ENCODE measurements at places on chromosomes 2 and 18.

GRCh38 chr2:96860065-96861029, 2.5 kb upstream of the ANKRD39 start:
- DNase-seq = no peak

- no peak for DNase-seq
Measured at GRCh38 chr2:82340578-82341053, 2036.1 kb upstream of the LRRTM1 start.

GRCh38 chr18:332721-333510, 65.1 kb upstream of the THOC1 start:
- DNase-seq = no peak

DNA sequence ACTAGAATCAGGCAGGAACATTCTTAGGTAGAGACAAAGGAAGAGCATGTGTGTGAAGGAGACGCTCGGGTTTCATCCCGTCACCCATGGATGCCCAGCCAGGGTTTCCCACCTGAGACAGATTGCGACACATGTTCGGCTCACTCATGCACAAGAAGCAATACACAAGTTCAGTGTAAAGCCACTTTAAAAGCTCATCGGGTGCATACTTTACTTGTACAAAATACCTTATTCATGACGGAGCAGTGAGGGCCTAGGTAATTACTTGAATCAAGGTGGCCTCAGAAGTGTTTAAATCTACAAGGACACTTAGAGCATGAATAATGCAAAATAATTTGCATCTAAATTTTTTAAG, 42.0 kb downstream of the ZEB2 start:
- DNase-seq = no peak

DNA sequence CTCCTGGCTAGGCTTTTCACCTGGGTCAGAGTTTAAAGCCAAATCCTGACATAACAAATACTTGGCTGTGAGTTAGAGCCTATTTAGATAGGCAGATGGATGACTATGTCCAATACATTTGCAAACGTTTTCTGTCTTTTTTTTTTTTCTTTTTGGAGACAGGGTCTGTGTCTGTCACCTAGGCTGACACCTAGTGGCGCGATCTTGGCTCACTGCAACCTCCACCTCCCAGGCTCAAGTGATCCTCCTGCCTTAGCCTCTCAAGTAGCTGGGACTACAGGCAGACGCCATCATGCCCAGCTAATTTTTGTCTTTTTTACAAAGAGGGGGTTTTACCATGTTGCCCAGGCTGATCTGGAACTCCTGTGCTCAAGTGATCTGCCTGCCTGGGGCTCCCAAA, 124.8 kb downstream of the DYM start:
- no peak for DNase-seq

DNA sequence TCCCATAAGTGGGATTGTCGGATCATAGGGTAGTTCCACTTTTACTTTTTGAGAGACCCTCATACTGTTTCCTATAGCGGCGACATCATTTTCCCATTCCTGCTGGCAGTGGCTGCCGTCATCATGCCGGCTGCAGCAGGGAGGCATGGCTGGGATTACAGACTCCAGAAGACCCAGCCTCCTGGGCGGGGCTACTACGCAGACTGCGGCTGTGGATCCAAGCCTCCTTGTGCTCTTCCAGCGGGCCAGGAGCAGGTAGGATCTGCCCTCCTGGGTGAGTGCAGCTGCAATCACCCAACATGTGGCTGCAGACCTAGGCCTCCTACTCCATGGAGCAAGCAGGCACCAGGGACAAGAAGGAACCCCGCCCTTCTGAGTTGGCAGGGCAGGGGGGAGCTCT, 359.2 kb downstream of the GALR1 start:
- no peak for DNase-seq

- DNase-seq = no peak
Measured at GRCh38 chr2:217900780-217901360, 101.9 kb downstream of the TNS1 start.

DNA sequence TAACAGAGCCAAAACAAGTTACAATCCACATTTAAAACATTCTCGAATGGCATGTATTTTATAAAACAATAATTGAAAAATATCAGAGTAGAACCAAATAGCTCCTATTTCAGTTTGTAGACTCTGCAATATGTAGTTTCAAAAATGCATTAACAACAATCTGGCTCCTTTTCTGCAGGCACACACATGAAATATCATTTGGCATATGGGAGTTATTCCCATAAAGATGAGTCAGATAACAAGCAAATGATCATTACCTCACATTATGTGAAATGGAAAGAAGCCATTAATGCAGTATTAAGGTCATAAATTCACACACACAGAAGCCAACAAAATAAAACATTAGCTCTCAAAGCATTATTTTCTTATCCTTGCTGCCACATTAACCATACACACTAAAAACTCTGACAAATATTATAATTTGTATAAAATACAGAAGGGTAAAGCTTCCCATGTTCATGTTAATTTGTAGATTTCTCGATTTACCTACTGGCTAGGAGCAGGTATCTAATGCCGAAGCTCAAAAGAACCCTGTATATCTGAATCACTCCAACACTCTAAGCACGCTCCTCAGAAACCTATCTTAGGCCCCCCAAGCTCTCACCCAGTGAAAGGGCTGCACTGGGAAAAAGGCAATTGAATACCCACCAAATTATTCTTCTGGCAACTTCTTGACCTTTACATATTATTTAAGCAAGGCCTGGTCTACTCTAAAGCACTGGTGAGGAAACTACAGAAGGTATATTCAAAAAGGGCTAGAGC, 13.8 kb downstream of the NBAS start:
- DNase-seq = no peak

GRCh38 chr18:11286431-11286830, 137.1 kb upstream of the PIEZO2 start:
- DNase-seq = no peak

DNA sequence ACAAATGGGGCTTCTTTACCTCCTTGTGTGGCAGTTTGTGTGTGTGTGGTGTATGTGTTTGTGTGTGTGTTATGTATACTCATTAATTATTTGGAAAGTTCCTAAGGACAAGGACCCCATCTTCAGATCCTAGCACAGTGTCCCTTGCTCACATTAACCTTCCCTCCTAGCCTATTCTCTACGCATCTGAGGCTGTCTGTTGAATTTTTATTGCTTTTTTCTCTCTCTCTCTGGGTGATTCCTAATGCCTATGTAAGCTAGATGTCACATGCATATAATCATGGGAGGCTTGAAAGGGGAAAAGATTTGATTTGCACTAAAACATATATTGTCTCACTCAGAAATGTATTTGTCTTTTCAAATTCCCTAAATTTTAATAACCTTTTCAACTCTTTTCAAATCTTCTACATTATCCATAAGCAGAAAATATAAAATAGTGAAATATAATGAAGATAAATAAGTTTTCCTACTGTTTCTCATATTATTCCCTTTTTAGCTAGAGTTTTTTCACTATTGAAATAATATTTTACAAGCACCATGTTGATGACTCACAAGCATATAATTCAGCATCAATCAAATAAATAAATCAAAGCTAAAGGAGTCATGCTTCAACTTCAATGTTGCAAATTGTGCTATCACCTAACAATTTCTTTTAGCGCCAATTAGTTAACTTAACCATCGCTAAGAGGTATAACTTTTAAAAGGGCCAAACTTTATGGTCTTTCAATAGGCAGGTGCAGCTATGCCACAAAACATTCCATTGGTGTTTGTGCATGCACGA, 199.0 kb upstream of the ERBB4 start:
- DNase-seq = no peak

- DNase-seq = no peak
Measured at GRCh38 chr2:10022041-10022421, 21.3 kb upstream of the KLF11 start.

DNA sequence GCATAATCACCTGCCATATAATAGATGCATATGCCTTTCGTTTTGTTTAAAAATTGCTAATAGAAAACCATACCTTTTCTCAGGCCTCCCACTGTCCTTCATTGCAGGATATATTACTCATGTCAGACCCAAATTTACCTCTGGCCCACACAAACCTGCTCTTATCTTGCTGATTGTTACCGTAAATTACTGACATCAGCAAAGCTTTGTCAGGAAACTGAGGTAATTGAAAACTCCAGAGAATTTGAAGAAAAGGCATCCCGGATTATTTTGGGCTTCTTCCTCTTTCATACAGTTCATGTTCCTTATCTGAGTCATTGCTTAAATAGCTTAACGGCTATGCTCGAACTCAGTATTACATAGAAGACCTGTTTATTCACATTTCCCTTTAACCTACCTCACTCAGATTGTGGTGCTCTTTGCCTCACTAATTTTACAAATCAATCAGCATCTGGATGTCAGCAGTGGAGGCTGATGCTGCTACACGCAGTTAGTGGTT, 145.7 kb downstream of the ZEB2 start:
- DNase-seq = no peak

GRCh38 chr2:133475610-133476009, 92.7 kb downstream of the NCKAP5 start:
- DNase-seq = no peak

DNA sequence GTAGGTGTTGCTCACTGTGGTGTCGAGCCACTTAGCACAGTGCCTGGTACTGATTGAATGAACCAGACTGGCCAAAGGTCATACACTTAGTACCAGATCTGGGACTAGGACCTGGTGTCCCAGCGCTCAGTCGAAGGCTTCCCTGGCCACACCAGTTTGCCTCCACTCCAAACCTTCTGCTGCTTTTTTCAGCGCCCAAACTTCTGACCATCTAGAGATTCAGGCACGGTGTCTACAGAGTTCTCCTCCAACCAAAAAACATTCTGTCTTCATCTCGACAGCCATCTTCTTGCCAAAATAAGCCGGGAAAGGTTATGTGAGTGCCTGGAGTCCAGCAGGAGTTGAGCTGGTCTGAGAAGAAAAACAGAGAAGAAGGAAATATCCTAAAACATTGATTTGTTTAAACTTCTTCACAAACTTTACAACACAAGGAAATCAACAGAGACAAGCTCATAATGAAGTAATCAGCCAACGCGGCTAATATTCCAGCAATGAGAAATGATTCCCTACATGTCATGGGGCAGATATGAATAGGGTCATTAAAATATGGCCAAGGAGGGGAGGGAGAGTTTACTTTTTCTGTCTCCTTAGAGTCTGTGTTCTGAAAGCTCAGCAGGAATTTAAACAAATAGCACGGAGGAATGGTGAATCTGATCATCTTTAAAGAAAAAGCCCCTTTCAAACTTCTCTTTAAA, 2.3 kb upstream of the GLI2 start:
- no peak for DNase-seq

Data from stimulated activated CD4-positive, alpha-beta T cell treated with anti-CD3 and anti-CD28 coated beads, Interleukin-1b, Interleukin-23, amount 100 ng/mL, for 1 hour (primary cell).